Activated CD4-positive, alpha-beta T cell treated with anti-CD3 and anti-CD28 coated beads, Interleukin-2, amount 10 ng/mL, durations not matched to agents 7 days and 5 days (primary cell): ENCODE measurements at places on chromosomes 4 and X. TPM values are rescaled to one million over a fixed set of nuclear protein-coding genes. Genes with fewer than 3 reads are reported as not detected.

GRCh38 chrX:40152173-40152711 is 54.5 kb upstream of the BCOR start:
- no peaks in the 10 kb centered on the region for H3K36me3 ChIP-seq
- no peak for DNase-seq
- H3K4me3 ChIP-seq = peak overlapping the region; percentile 36
- H3K27me3 ChIP-seq = no peaks in the 10 kb centered on the region
- no peak overlapping the region for H3K27ac ChIP-seq

DNA sequence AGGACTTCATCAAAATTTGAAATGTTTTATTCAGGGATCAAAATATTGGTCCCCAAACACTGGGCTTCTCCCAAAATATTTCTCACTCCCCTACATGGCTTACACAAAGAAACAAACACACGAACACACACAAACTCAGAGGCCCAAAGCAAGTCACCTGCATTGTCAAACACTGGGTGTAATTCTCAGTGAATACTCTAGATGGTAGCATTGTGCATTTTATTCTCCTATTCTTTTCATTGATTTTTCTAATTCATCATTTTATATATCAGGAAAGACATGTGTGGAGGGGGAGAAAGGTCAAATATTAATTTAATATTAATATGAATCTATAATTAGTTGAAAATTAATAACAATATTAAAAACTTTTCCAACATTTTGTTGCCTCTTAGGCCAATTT is 72.3 kb upstream of the TNMD start:
- no peaks in the 10 kb centered on the region for H3K4me1 ChIP-seq
- peaks cover 1% of the 10 kb centered on the region for H3K27me3 ChIP-seq
- no peak overlapping the region for H3K4me3 ChIP-seq
- DNase-seq = no peak
- H3K27ac ChIP-seq = no peak overlapping the region
- no peaks in the 10 kb centered on the region for H3K36me3 ChIP-seq

GRCh38 chrX:74814681-74815080 is 110.6 kb downstream of the NEXMIF start:
- H3K27ac ChIP-seq = no peak overlapping the region
- no peaks in the 10 kb centered on the region for H3K4me1 ChIP-seq
- H3K36me3 ChIP-seq = no peaks in the 10 kb centered on the region
- H3K4me3 ChIP-seq = no peak overlapping the region

The MAMLD1 gene
- 2.4 TPM for total RNA-seq

The SASH3 gene
- 254 TPM for total RNA-seq

The ADRA2C gene
- not detected for total RNA-seq

The MTM1 gene
- total RNA-seq = 36.5 TPM

GRCh38 chr4:81919223-81919622 is 447.5 kb upstream of the RASGEF1B start:
- no peak overlapping the region for H3K27ac ChIP-seq
- no peak for DNase-seq
- peaks cover 3% of the 10 kb centered on the region for H3K4me1 ChIP-seq
- no peaks in the 10 kb centered on the region for H3K36me3 ChIP-seq

The STK32B gene
- not detected for total RNA-seq

The CT47B1 gene
- total RNA-seq = not detected
